NCI-H1417 (cell line): ENCODE measurements at places on chromosomes 11 and 22.
A peak's percentile ranks its signal among the peaks of the same experiment; 100 is the strongest.

GRCh38 chr22:32619614-32620426 lies 145.2 kb downstream of the FBXO7 start:
- DNase-seq = no peak

DNA sequence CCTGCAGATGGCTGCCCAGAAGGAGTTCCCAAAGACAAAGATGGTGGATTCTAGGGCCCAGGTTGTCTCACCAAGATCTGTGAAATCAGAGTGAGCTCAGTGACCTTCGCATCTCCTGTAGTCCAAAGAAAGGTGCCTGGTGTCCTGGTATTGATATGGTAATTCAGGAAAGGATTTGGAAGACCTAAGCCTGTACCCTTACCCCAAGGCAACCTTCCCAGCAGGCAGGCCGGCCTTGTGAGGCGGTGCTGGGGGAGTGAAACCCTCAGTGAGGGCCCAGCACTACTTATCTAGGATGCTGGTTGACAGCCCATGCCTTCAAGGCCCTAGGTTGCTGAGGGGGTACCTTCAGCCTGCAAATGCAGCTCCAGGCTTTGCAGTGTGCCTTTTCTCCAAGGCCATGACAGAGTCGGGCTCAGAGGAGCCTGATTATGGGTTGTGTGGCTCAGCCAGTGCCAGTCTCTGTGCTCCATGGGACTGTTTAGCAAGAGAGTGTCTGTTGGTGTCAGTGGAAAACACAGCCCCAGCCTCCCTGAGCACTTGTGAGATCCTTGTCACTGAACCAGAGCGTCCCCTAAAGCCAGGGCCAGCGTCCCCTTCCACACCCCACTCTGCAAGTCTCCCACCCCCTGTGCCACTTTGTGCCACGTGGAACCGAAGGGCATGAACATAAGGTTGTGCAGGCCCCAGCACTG lies 72.8 kb upstream of the MYOD1 start:
- DNase-seq = no peak

GRCh38 chr11:130765406-130765805 lies 150.9 kb downstream of the SNX19 start:
- no peak for DNase-seq

GRCh38 chr22:21055880-21056319 lies 10.2 kb downstream of the LRRC74B start:
- no peak for DNase-seq

DNA sequence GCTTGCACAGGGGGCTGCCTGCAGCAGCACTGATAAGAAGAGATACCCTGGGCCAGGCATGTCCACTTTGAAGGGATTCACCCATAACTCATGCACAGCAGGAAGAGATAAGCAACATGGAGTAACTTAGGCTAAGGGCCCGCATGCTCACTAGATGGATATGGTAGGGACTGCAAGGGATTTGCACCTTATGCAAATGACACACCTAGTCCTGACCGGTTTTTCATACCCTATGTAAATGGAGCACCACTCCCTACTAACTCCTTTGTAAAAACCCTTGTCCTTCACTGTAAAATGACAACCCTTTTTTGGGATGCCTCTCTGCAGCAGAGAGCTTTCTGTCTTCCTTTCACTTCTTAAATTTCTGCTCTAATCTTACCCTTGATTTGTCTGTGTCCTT lies 658.9 kb upstream of the CCDC179 start:
- no peak for DNase-seq

GRCh38 chr11:59669611-59670009 lies 773 bp upstream of the PATL1 start:
- DNase-seq = no peak

DNA sequence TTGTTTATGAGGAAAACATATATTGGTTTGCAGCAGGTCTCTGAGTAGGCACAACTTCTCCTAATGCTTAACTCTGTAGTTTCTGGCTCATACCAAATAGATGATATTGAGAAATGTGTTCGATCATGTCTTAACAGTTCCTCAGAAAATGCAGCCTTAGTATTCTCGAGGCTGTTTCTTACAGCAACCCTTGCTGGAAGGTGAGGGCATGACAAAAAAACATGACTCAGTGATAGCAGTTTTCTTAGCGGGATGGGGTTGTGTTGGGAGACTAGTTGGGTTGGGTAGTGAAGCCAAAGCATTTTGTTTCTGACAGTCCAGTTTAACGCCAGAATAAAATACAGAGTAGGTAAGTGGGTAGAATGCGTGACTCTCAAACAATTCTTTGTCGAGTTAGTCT lies 94.7 kb upstream of the PARVA start:
- no peak for DNase-seq

DNA sequence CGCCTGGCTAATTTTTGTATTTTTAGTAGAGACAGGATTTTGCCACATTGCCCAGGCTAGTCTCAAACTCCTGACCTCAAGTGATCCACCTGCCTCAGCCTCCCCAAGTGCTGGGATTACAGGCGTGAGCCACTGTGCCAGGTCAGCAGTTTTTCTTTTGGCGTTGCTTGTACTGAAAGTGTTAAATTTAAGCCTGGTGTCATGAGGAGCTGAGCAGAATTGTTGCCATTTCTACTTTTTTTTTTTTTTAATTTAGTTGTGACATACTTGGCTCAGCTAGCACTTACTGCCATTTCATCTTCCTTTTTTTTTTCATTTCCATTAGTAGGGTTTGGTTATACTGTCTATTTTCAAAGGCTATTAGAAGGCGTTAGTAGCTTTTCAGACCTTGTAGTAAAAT lies 10.7 kb downstream of the TAB1 start:
- no peak for DNase-seq

GRCh38 chr11:126109941-126110731 lies 47.5 kb upstream of the CDON start:
- DNase-seq = no peak

DNA sequence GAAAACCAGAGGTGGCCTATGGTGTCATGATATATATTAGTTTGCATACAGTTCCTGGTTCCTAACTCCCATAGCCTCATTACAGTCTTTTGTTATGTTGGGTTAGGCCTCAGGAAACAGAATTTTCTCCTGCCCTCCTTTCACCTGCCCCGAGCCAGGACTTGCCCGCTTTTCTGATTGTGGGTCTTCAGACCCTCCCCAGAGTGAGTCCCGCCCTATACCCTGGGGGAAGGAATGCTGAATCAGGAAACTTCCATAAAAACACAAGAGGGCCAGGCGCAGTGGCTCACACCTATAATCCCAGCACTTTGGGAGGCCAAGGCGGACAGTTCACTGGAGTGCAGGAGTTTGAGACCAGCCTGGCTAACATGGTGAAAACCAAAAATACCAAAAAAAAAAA lies 70.9 kb downstream of the SLC35F2 start:
- DNase-seq = no peak

DNA sequence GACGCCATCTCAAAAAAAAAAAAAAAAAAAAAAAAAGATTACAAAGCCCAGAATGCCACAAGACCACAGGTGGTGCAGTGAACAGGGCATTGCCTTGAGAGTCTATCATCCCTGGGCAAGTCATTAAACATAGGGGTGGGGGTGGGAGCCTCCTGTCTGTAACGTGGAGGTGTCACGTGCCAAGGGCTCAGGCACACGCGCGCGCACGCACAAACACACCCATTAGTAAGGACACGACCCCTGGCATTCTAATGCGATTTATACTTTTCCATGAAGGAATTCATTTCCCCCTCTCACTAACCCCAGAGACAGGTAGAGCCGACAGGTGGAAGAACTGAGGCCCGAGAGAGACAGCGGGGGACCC lies 5.8 kb upstream of the GCAT start:
- DNase-seq = peak; percentile 17

DNA sequence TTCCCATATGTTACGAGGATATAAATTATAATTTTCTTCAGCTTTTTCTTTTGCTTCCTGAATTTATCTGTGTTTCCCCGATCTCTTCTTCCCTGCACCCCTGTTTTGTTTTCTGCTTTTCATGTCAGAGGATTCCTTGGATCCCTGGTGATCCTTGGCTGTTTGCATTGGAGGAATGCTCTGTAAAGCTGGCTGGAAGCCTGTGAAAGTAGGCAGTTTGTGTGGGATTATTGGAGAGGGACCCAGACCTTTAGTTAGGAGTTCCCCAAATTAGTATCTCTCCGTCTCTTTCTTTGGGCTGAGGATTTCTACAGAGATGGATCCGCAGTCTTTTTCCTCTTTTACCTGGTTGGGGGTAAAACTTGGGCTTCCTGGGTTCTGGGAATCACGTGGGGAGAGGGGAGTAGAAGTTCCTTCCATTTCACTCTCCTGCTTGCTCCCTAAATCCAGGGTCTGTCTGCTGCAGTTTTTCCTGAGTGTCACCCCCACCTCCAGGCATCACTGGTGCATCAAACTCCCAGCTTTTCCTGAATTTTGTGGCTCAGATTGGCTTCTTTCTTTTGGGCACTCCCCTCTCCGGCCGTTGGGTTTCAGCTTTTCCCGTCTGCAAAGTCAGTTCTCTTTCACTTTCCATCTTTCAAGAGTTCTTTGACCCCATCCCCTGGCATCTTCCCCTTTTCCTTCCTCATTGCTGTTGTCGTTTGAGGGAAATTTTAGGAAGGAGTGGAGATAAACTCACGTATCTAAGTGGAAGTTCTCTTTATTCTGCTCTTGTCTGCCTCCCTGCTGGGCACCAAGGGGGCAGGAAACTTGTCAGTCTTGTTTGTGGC lies 79.1 kb upstream of the ALX4 start:
- no peak for DNase-seq

- DNase-seq = peak; percentile 23
Observed at GRCh38 chr11:57560146-57560545, 7.3 kb downstream of the UBE2L6 start.

GRCh38 chr11:121553389-121553788 lies 100.6 kb upstream of the SORL1-AS1 start:
- peak; percentile 41 for DNase-seq

DNA sequence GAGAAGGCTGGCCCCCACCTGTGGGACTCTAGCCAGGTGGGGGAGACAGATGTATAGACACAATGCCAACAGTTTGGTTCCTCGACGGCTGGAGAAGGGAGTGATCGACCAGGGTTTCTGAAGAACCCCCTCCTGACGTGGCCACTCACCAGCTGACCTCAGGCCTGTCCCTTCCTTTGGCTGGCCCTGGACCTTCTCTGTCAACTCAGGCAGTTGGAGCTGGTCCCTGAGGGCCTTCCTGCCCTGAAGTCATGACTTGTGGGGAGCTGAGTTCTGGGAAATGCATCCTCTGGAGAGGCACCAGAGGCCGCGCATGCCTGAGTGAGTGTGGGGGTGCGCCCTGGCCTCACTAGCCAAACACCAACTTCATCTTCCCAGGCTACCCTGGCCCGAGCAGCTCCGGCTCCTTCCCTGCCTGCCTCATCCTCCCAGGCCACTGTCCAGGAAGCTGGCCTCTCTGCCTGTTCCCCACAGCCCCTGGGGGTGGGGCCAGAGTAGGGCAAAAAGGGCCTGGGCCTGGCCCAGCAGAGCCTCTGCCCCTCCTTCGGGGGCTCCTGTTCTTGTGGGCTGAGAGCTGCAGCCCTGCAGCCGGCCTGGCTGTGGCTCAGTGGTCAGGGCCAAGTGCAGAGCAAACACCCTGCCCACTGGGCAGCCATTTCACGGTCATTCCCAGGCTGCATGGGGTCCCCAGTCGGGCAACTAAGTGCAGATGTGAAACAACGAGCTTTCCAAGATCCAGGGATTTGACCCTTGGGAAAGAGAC lies 23.6 kb downstream of the TXN2 start:
- DNase-seq = no peak

GRCh38 chr11:121253951-121254350 lies 38.6 kb upstream of the SC5D start:
- peak; percentile 61 for DNase-seq
